HTR-8/SVneo (cell line): ENCODE measurements at places on chromosomes 3 and 15.

DNA sequence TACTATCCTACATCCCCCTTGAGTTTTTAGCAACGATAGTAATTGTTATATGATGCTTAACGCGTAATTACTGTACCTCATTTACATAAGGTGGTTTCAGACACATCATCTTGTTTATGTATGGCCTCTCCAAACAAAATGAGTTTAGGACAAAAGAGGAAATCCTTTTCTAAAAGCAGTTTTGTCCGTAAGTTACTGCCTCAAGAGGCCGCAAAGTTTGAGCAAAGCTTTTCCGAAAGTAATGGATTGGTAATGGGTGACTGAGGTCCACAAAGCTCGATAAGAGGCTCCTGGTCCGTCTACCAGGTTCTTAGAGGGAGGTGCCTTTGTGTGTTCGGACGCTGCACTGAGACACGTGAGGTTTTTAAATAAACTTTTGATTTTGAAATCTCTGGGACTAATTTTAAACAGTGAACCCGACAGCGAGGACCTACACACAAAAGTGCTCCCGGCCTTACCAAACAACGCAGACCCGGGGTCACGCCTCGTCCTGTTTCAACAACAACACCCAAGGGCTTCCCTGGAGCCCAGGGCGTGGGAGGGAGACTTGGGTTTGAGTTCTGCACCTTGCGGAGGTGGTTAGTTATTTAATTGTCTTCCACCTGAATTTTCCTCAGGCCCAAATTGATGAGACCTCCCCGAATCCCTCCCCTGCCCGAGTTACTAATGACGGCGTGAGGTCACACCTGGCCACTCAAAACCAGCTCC, 456 bp upstream of the C15orf61 start:
- no peak for DNase-seq

GRCh38 chr3:11288786-11289637, 16.8 kb downstream of the ATG7 start:
- peak; percentile 61 for DNase-seq

- DNase-seq, result no peak
These were observed 4.7 kb downstream of the TCF12 start for GRCh38 chr15:56923174-56923591.

DNA sequence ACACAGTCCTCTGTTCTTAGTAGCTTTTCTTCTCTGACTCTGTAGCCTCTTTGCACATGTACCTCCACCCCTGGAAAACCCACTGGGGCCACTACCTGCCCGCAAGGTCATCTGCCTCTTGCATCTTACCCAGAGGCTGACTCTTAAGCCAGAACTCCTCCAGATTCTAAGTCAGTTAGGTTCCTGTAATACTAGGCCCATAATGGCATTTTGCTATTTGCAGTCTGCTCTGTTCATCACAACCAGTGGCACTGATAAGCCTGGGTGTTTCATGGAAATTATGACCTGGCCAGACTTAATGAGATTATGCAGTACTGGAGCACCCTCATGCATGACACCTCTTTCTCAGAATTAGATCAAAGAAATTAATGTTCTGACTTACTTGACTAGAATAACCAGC, 31.7 kb upstream of the ATG7 start:
- DNase-seq, result no peak

- no peak for DNase-seq
These were observed 29.5 kb downstream of the ADPGK start for GRCh38 chr15:72754096-72754495.

- no peak for DNase-seq
These were observed 62.3 kb downstream of the IQSEC1 start for GRCh38 chr3:13010780-13011572.

- DNase-seq, result no peak
These were observed 238.6 kb upstream of the SOX14 start for GRCh38 chr3:137525471-137525870.

GRCh38 chr15:31230630-31231485, 95.8 kb upstream of the KLF13 start:
- no peak for DNase-seq

- DNase-seq, result peak; percentile 15
These were observed 23.0 kb upstream of the ANP32A start for GRCh38 chr15:68843425-68844311.

DNA sequence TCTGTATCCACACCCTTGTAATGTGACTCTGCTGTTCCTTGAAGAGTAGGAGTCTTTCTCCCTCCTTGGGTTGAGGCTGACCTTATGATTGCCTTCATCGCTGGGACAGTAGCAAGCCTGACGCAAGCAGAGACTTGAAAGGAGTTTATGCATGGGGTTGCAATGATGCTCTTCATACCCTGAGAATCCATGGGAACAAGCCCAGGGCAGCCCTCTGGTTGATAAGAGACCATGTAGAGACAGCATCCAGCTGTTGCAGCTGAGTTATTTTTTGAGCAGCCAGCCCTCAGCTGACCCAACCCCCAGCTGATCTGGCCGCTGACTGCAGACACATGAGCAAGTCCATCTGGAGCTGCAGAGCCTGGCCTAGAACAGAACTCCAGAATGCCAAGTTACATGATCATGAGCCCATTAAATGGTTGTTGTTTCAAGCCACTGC, 60.6 kb upstream of the ARNT2 start:
- DNase-seq, result no peak

DNA sequence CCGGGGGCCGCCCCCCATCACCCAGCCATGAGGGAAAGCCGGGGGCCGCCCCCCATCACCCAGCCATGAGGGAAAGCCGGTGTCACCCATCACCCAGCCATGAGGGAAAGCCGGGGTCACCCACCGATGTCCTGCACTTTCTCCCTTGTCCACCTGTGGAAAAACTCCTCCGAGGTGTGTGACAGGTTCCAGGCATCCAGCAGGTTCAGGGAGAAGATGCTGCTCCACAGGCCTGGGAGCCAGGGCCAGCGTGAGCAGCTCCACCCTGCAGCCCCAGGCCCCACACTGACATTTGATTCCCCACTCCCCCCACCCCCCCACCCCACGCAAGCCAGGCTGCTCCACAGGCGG, 15.5 kb upstream of the EHD4 start:
- no peak for DNase-seq

DNA sequence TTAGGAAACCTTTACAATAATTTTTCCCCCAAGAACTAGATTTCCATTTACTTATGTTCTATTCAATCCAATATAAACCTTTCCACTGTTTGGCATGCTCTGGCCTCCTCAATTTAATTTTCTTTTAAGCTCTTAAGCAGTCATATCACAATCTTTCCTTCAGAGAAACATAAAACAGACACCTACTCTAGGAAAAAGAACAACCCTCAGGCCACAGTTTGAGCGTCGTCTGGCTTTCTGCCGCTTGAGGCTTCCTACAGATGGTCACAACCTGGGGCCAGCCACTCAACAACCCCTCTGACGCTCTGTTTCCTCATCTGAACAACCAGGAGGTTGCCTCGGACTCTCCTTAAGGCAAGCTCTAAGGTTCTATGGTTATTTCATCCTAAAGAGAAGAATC, 143.3 kb downstream of the ADAMTS17 start:
- DNase-seq, result no peak

GRCh38 chr15:41689834-41690233, 29.6 kb downstream of the MGA start:
- DNase-seq, result no peak

DNA sequence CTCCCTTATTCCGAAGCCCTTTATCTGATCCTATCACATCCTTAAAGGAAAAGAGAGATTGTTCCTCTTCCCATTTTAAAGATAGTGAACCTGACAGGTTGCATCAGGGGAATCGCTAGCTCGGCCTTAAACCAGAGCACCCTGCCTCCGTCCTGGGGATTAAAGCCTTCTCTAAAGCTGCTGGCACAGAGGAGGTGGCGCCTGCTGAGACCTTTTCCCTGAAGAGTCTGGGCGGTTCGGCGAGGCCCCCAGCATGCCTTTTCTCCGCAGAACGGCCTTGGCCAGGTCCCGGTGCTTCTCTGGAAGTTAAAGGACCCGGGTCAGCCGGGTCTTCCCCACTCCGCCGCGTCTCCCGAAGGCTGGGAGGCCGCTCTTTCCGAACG, 593 bp downstream of the FAM219B start:
- DNase-seq, result no peak

- no peak for DNase-seq
These were observed 81.4 kb downstream of the FAM174B start for GRCh38 chr15:92574161-92574560.

DNA sequence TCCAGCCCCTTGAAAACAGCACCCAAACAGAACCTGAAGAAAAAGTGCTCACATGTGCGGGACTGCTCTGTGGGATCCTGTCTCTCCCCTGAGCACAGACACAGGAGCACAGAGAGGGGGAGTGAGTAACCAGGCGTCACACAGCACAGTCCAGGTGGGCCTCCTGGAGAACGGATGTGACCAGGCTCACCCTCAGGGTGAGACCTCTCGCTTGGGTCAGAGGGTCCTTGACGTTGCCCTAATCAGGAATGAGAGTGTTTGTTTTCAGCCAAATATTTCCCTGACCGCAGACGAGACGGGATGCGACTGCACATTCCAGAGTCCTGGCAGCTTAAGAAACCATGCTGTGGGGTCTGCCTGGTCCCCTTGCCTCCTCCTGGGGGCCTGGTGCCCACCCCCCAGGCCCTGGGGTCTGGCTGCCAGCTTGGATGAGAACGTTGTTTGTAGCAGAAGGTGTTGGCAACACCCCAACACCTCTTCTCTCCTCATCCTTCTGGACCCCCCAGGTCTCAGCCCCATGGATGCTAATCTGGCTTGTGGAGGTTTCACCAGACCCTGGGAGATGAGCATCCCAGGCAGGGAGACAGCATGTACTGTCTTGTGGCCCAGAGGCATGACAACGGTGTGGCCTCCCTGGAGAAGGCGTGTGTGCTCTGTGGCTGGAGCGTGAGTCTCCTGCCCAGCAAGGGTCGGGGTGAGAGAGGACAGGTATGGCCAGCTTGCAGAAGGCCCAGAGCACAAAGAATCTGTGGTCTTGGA, 42.1 kb upstream of the SLC6A6 start:
- no peak for DNase-seq

GRCh38 chr3:119870512-119870911, 88.6 kb downstream of the NR1I2 start:
- no peak for DNase-seq

DNA sequence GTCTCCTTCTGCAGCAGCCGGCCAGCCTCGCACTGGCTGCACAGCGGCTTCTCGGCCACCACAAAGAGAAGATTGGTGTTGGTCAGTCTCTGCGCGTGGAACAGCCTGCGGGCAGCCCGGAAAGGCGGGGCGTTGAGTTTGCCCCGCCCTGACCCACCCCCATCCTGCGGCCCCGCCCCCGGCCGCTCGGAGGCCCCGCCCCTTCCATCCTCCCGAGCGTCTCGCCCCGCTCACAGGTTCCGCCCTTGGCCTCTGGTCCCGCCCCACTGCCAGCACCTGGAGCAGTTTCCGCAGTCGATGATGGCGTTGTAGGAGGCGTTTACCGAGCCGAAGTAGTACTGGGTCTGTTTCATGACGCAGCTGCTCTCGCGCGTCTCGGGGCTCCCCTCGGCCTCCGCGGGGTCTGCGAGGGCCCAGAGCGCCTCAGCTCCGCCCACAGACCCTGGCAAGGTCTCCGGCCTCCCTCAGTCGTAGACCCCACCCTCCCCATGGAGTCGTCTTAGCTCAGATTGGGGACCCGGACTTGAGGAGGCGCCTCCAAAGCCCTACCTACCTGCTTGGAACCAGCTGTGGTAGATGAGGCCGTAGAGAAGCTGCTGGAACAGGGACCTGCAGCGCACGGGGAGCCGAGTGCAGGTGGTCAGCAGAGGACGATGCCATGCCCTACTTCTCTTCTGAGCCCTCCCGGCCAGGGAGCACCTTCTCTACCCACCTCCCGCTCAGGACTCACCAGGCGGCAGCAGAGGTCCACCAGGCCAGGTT, 5.9 kb upstream of the TMEM115 start:
- peak; percentile 85 for DNase-seq

- DNase-seq, result no peak
These were observed 45.2 kb downstream of the FBLN2 start for GRCh38 chr3:13594146-13594545.

- no peak for DNase-seq
These were observed 43.6 kb upstream of the CNOT10 start for GRCh38 chr3:32641356-32641755.

DNA sequence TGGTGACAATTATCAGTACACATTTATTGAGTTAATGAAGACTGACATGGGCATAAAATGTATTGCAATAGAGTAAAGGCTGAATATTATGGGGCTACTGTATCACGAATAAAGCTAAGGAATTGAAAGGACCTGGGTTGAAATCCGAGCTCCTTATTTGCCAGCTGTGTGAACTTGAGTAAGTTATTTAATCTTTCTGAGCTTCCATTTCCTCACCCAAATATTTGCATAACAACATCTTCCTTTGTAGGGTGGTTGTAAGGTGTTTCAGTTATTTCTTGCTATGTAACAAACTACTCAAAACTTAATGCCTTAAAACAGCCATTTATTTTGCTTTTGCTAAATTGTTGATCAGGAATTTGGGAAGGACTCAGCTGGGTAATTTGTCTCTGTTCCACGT, 111.1 kb upstream of the TSC22D2 start:
- DNase-seq, result no peak

GRCh38 chr3:46222435-46223161, 14.5 kb upstream of the CCR1 start:
- DNase-seq, result no peak

DNA sequence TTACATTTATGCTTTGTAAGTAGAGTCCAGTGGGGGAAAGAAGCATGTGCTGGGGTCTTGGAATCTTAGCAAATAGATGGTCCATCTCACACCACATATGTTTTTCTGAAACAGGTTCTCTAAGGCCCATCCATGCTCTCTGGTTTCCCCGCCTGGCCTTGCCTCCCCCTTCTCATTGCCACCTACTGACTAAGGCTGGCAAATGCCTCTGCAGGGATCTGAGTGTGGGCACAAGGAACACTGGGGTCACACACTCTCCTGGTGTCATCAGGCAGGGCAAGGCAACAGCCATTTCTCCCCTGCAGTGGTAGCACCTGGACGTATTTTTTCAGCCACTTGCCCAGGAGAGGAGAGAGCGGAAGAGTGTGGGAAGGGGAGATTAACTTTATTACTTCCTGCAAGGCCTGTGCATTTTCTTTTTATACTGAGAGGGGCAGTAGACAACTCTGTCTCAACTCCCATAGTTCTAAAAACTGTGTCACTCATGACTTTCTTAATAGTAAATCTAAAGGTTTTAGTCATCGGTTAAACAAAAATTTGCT, 804.2 kb upstream of the NECTIN3 start:
- DNase-seq, result no peak

- peak; percentile 72 for DNase-seq
These were observed 129.3 kb upstream of the IGF1R start for GRCh38 chr15:98518823-98519561.

GRCh38 chr3:100395679-100396431, 5.0 kb downstream of the TOMM70 start:
- no peak for DNase-seq
